Left renal cortex interstitium (tissue), 4 donors: ENCODE measurements at places on chromosomes 6 and 20. TPM values are rescaled to one million over a fixed set of nuclear protein-coding genes. Genes with fewer than 3 reads are reported as not detected.

The C6orf132 gene
- 6.5 TPM for polyA plus RNA-seq

The LY6G5B gene
- 37.0 TPM for polyA plus RNA-seq

GRCh38 chr6:134880487-134881190 is 69.3 kb downstream of the ALDH8A1 start:
- DNase-seq = peak; percentile 8

DNA sequence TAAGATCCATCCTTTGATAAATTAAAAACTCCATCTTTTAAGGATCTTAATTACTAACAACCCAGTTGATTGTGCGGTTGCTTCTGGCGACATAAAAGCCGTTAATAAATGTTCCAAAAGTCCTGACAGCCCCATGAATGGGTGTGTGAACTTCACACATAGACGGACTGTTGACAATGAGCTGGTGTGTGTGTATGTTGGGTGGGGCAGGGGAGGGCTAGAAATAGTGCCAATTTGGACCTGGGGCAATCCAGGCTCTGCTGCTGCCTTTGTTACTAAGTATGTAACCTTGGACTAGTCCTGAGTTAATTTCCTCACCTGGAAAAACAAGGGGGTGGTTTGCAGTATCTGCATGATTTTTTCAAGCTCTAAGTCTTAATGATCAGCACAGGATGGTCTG is 4.2 kb downstream of the MAS1 start:
- no peak for DNase-seq

DNA sequence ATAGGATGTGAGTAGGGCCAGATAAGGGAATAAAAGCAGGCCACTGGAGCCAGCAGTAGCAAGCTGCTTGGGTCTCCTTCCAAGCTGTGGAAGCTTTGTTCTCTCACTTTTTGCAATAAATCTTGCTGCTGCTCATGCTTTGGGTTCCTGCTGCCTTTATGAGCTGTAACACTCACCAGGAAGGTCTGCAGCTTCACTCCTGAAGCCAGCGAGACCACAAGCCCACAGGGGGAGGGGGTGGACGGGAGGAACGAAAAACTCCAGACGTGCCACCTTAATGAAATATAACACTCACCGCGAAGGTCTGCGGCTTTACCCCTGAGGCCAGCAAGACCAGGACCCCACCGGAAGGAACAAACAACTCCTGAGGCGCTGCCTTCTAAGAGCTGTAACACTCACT is 1324.4 kb upstream of the EYS start:
- DNase-seq = no peak
